ENCODE measurements at places on chromosomes 1 and 21.

DNA sequence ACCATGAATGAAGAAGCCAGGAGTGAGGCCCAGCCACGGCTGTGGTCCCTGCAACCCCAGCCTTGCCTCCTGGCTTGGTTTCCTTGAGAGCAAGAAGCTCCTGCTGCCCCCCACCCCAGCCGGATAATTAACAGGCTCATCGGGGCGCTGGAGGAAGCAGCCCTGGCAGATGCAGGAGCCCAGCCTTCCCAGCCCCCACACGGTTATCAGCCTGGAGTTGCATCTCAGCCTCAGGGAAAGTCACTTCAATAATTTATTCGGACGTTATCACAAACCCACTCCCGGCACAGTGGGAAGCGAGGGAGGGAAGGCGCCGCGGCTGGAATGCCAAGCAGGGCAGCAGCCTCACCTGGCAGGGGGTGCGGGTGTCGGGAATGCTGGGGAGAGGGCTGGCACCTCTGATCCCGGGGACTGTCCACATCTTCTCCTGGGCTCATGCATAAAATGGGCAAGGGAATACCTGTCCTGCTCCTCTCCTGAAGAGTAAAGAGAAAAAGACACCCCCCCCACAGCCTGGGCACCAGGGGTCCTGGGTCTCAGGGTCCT, 43.3 kb upstream of the LRP8 start:
- no peak for DNase-seq

DNA sequence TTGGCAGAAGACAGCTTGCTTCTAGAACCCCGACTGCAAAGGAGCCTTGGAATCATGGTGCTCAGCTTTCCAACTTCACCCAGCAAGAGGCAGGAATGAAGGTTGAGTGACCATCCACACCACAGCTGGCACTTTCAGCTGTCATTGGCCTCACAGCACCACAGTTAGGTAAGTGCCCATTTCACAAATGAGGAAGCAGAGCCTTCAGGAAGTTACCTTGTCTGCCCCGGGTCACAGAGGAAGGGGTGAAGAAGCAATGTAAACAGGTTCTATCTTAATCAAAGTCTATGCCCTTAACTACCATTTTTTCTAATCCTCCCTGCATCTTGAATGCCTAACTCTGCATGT, 156.0 kb downstream of the GLUL start:
- DNase-seq, result no peak

DNA sequence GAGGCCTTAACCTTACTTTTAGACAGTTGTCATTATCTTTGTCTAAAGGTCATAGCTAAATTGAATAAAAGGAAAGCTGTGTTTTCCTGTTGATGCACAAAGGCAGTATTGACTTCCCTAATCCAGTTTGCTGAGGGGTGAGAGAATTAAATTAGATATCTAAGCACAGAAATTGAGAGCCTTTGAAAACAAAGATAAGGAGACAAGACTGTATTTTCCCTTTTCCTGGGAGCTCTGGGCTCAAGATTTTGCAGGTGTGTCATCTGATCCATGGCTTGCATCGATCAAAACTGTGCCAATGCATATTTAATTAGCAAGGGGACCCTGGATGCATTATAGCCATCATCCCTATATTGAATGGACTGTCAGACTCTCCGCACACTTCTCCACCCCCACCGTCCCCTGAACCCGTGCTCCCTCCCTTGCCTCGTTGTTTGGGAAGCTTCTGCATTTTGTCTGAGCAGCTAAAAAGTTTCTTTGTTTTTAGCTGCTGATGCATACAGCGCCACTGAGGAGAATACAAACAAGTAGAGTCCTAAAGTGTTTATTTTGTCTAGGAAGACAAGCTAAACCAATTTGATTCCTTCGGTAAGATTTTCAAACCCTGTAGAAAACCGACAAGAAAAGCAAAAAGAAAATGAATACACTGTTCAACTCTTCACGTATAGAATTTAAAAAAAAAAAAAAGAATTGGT, 186.3 kb downstream of the NFIA start:
- DNase-seq, result no peak

DNA sequence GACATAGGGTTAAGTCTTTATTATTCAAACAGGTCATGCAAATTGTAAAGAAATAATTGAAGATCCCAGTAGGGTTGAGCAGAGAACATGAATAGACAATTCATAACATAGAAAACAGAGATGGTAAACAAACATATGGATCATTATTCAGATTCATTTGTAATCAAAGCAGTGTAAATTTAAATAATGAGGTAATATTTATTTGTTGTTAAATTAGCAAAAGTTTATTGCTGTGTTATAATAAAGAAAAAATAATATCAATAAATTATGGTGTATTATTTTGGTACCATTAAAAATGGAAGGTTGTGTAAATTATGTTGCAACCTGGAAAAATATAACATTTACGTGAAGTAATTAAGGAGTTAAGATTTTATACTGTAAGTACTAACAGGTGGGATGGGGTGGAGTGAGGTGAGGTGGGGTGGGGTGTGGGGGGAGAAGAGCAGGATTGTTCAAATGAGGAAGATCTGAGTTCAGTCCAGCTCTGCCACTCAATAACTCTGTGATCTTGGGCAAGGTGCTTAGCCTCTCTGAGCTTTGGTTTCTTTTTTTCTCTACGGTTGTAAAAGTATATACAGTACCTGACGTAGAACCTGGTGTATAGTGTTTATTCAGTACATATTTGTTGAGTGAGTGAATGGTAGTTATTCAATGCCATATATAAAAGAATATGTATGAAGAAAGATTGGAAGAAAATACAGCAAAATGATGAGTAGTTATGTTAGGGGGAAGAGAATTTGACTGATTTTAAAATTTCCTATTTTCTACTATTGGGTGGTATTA, 140.3 kb upstream of the KIF26B start:
- DNase-seq, result no peak

DNA sequence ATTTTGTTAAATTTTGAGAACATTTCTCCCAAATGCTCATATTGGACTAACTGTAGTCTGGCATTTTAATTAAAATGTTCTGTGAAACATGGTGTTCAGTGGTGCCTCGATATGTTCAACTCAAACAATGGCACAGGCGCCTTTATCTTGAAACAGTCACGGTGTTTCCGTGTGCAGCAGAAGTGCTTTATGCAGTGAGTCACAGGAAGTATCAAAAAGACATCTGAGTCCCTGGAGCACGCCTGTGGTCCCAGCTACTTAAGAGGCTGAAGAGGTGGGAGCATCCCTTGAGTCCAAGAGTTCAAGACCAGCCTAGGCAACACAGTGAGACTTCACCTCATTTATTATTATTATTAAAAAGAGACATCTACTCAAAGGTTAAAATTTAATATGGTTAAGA, 52.2 kb downstream of the GREM2 start:
- DNase-seq, result no peak

GRCh38 chr1:179707406-179707805, 35.7 kb upstream of the FAM163A start:
- no peak for DNase-seq

DNA sequence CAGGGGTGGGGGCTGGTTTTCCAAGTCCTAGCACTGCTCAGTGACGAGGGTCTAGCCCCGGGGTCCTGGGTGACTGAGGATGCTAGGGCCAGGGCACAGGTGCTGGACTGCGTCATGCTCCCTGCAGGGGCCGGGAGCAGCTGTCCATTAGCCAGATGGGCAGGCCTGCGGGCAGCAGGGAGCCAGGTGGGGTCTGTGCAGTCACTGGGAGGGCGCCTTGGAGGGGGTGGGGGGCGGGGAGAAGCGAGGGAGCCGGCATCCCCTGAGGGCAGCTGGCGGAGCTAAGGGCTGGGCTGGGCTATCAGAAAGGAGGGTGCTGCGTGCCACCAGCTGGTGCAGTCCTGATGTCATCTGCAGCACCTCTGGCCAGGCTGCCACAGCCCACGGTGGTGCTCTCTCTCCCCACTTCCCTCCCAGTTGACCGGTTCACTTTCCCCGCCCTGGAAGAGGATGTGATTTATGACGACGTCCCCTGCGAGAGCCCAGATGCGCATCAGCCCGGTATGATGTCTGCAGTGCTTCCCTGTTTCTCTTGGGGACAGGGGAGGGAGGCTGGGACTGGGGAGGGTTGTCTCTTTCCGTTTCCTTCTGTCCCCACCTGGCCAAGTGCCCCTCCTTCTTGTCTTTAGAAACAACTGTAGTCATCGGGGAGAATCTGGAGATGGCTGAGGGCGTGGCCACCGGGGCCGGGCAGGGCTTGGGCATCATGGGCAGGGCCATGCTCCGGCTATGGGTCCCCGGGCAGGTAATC, 63.8 kb downstream of the ARHGEF10L start:
- DNase-seq, result no peak

DNA sequence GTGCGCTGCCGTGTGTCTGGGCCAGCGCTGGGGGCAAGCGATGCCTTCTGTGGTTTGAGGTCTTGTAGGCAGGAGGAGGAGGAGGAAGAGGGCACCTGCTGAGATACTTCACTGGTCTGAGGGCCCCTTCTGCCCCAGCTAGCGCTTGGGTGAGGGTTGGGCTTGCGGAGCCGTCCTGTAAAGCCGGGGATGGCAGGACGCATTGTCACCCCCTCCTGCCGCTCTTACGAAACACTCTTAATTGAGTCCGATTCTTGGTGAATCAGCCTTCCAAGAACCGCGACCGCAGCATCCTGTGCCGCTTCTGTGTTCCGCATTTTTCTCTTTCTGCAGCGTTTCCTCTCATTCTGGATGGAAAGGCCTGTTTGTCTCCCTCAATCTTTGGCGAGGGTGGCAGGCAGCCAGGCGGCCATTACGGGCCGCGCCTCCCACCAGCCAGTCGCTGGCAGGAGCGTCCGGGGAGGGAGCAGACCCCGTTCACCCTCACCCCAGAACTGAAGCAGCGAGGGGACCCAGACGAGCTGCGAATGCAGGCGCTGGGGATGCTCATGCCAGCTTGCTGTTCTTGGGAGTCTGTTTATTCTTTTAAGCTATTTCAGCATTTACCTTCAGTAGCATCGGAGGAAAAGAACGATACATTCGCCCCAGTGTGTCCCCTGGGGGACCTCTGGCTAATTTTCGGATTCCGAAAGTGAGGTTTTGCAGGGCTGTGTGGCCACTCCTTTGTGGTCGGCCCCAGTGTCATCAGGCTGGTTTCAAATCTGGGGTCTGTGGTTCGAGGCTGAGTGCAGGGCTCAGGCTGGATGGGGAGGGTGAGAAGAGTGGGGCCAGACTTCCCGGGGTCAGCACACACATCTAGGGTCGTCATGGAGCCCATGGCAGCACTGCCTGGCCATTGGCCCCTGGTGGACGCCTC, 62.7 kb downstream of the SKI start:
- no peak for DNase-seq

- no peak for DNase-seq
Measured at GRCh38 chr1:201149400-201149799, 4.9 kb downstream of the TMEM9 start.

DNA sequence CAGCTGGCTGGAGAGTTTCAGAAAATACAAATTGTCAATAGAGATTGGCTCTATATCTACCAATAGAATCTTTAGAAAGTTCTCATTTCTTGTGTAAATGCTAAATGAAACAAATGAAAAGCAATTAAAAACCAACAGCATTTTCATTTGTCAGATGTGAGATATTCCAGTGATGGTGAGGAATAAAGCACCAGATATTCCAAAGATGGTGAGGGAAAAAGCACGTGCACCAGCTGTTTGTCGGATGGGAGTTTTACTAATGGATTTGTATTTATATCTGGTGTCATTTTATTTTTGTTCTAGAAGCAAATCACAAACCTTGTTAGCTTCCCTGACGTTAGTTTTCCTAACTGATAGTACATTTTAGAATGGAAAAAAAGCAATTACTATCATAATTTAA, 188.8 kb downstream of the PCP4 start:
- no peak for DNase-seq

GRCh38 chr21:15285556-15285955, 220.8 kb upstream of the NRIP1 start:
- no peak for DNase-seq

GRCh38 chr1:206686478-206687249, 2.0 kb downstream of the MAPKAPK2 start:
- DNase-seq, result no peak

- DNase-seq, result no peak
Measured at GRCh38 chr21:31107871-31108270, 69.6 kb upstream of the KRTAP19-8 start.

DNA sequence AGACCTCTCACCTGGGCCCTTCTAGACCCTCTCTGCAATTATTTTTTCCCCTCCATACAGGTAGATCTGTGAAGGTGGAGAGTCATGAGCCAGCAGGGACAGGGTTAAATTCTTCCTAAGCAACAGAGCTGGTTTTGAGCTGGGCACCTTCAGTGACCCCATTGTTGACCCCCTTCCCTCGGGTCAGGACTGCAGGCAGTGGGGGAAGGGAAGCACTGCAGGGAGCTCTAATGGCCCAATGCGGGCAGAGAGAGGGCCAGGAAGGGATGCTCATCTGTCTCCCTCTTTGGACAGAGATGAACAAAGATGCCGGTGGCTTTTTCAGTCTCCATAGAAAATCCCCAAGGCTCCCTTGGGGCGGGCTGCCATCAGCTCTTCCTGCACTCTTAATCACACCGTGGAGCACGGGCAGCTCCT, 21.4 kb downstream of the SOX13 start:
- no peak for DNase-seq

- DNase-seq, result no peak
Measured at GRCh38 chr1:86852782-86853408, 61.0 kb downstream of the SELENOF start.

DNA sequence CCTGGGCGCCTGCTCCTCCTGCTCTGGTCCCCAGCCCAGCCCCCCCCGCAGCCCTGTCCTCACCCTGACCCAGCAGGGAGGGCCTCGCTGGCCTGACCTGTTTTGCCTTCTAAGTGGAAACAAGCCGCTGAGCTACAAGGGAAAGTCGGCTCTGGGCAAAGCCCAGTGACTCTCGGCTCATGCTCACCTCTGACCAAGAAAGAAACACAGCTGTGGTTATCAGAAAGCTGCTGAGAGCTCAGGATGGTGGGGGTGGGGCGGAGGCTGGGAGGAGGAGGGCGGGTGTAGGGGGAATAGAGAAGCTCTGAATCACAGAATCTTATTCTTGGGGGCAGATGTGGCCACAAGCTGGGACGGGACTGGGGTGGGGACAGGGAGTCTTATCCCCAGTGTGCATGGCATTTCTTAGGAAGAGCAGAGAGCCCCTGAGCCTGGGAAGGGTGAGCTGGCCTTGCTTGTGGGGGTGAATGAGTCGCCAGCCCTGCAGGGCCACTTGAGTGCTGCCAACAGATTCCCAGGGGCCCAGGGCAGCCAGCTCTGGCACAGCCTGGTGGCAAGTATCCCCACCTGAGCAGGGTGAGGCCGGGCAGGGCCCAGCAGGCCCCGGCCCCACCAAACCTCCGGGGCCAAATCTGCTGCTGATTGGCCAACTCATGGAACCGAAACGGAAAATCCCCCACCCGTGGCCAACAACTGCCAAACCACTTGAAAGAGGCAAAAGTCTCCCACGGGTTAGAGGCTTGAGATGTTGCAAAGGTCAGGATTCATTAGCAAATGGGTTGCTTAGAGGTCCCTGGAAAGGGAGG, 120.6 kb downstream of the SPSB1 start:
- DNase-seq, result no peak

GRCh38 chr1:46528297-46528955, 23.0 kb downstream of the KNCN start:
- no peak for DNase-seq

GRCh38 chr1:173112129-173112528, 61.4 kb upstream of the TNFSF18 start:
- no peak for DNase-seq

- no peak for DNase-seq
Measured at GRCh38 chr1:176379626-176380339, 83.2 kb upstream of the PAPPA2 start.

GRCh38 chr1:53310847-53311681, 16.8 kb downstream of the LRP8 start:
- DNase-seq, result no peak

GRCh38 chr21:42878678-42878992, 704 bp downstream of the WDR4 start:
- DNase-seq, result no peak

Data from left lung (tissue), 14 donors.